Activated CD8-positive, alpha-beta memory T cell treated with anti-CD3 and anti-CD28 coated beads, Interleukin-2, amount 10 ng/mL, durations not matched to agents 7 days and 5 days (primary cell): ENCODE measurements at places on chromosomes 5 and 9. TPM values are rescaled to one million over a fixed set of nuclear protein-coding genes. Genes with fewer than 3 reads are reported as not detected.

TPPP gene
- 0.16 TPM for total RNA-seq

DNAJB5 gene
- total RNA-seq = 5.2 TPM

GEMIN5 gene
- 17.4 TPM for total RNA-seq

DMRT1 gene
- 0.21 TPM for total RNA-seq

OLFML2A gene
- total RNA-seq = not detected

BTNL9 gene
- total RNA-seq = not detected

ARSI gene
- total RNA-seq = not detected

F12 gene
- 1.3 TPM for total RNA-seq

HAVCR1 gene
- 2.7 TPM for total RNA-seq

DBH gene
- total RNA-seq = not detected

SMIM3 gene
- 37.5 TPM for total RNA-seq

ANKRD18A gene
- 0.19 TPM for total RNA-seq

SPAG8 gene
- total RNA-seq = 1.4 TPM
